ENCODE measurements at places on chromosomes 2 and 18.
A peak's percentile ranks its signal among the peaks of the same experiment; 100 is the strongest.

DNA sequence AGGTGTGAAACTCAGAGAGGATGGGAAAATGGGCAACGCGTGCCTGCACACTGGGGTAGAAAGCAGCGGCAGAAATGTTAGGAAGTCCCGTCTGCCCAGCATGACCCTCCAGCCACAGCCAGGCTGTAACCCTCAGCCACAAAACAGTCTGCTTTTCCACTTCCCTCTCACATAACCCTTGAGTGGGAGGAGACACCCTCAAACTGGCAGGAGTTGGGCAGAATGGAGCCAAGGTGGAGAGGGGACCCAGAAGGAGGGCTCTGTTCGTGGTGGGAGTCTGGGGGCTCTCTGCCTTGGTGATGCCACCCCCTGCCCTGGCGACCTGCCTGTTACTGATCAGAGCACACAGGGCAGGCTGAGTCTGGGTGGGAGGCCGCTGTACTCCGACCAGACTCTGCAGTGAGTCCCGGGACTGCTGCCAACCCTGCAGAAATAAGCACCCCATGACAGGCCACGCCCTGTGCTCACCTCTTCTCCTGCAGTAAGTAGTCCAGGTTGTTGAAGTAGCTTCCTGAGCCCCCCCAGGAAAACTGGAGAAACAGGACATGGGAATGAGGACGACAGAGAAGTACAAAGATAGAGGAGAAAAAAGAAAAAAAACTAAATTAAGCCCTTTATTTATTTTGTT lies 16.0 kb downstream of the FAM178B start:
- no peak for DNase-seq

DNA sequence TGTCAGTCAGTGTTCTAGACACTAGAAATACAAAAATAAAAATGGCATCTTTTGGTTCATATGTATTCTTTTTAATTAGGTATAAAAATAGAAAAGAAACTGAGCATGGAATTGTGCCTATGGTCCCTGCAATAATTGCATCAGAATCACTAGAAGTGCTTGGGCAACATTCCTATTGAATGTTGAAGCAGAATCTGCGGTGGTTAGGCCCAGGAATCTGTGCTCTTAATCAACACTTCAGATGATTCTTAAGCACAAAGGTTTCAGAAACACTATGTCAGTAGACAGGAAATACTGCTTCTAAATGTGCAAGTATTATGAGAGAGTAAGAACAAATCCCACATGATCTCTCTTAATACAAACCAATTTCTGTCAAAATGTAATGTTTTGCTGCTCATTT lies 20.3 kb upstream of the RBBP8 start:
- no peak for DNase-seq

- no peak for DNase-seq
Observed at GRCh38 chr2:17146358-17146757, 371.9 kb downstream of the RAD51AP2 start.

DNA sequence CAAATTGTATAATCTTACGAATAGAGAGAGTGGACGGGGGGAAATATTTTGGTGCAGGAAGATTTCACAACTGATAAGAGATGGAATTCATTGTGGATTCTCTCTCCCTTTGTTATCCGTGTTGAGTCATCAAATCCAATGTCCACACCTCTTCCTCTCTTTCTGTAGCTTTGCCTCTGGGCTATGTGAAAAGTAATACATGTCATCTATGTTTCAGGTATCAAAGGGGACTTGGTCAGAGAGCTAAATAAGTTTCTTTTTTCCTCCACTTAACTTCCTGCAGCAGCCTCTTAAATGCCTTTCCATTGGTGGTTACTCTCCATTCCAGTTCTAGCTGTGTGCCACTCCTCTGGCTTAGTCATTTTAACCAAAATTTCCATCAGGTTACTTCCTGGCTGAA lies 169.3 kb upstream of the NXPH2 start:
- no peak for DNase-seq

GRCh38 chr2:108345951-108346350 lies 31.8 kb upstream of the SULT1C4 start:
- no peak for DNase-seq

- no peak for DNase-seq
Observed at GRCh38 chr2:158502974-158503373, 46.2 kb downstream of the PKP4 start.

- DNase-seq: no peak
Observed at GRCh38 chr2:172863341-172863740, 127.7 kb downstream of the RAPGEF4 start.

- DNase-seq: no peak
Observed at GRCh38 chr18:3140986-3141639, 78.7 kb downstream of the MYOM1 start.

DNA sequence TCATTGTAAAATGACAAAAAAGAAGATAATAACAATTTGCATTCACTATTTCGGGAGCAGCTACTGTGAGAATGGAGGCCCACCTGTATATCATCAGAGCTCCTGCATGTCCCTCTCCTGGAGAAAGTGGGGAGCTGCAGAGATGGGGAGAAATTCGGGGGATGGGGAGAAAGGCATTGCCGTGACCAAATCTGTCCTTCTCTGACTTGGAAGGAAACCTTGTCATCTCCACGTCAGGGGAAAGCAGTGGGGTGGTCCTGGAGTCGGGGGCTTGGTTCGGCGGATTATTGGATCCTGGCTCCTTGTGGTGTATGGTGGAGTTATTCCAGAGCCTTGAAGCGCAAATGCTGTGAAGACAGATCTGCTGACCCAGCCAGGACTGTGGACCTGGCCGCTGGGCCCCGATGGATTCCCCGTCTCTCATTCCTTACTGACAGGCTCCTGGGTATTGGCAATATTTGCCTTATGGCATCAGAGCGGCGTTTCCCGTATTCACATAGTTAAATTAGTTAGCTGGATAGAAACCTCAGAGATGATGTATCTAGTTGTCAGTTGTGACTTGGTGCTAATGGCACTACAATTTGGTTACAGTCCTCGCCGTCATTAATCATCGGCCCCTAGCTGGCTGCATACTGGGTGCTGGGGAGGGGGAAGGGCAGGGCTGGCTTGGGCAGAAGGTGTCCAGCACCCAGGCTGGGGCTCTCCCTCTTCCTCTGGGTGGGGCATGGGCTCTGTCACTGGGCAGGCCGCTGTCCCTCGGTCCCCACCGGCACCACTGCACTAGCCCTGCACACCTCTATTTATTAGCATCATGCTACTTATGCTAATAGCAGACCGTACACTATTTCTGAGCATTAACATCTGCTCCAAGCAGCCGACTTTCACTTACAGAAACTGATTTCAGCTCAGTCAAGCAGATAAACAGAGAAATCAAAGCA lies 31.7 kb downstream of the CELF4 start:
- no peak for DNase-seq

DNA sequence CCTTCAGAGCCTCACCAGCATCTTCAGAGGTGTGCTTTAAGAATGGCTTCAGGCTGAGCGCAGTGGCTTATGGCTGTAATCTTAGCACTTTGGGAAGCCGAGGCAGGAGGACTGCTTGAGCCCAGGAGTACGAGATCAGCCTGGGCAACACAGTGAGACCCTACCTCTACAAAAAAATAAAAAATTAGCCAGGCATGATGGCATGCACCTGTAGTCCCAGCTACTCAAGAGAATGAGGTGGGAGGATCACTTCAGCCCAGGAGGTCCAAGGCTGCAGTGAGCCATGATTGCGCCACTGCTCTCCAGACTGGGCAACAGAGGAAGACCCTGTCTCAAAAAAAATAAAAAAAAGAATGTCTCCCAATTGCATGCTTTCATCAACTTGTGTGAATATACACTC lies 133.3 kb upstream of the ARL5A start:
- no peak for DNase-seq

GRCh38 chr2:165576409-165577154 lies 107.1 kb downstream of the CSRNP3 start:
- DNase-seq: no peak

DNA sequence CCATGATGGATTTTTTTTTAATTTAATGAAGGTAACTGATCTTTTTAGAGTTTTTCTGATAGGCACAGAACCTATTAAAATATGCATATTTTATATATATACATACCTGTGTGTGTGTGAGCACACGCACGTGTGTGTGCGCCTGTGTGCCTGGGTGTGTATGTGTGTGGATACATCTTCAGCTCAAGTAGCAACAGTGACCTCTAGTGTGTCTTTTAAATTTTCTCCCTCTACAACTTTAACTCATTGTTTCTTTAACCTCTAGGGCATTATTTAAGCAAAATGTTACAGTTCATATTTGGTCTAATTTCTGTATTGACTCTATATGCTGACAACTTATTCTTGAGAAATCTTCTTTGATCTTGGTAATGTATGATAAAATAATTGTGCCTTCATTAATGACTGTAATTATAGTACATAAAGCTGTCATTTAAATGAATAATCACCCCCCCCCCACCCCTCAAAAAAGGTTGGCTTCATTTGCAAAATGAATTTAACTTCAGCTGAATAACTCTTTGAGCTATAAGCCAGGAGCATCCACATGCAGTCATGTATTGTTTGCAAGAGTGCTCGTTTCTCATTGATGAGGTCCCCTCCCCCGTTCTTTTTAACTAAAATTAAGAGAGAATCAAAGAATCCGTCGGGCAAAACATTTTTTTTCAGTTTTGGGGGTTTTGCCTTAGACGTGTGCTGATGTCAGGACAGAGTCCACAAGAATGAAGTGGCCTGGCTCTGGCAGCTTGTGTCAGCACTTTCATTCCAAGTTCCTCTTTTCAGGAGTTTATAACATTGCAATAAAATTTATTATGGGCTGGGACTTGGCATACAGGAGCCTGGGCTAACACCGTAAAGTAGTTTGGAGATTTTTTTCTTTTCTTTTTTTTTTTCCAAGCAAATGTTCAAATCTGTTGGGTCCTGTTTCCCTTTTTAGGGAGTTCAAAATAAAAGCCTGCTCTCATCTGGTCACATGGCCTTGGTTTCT lies 80.0 kb downstream of the ETAA1 start:
- DNase-seq: peak; percentile 63

- DNase-seq: no peak
Observed at GRCh38 chr2:159227467-159227866, 59.0 kb downstream of the WDSUB1 start.

DNA sequence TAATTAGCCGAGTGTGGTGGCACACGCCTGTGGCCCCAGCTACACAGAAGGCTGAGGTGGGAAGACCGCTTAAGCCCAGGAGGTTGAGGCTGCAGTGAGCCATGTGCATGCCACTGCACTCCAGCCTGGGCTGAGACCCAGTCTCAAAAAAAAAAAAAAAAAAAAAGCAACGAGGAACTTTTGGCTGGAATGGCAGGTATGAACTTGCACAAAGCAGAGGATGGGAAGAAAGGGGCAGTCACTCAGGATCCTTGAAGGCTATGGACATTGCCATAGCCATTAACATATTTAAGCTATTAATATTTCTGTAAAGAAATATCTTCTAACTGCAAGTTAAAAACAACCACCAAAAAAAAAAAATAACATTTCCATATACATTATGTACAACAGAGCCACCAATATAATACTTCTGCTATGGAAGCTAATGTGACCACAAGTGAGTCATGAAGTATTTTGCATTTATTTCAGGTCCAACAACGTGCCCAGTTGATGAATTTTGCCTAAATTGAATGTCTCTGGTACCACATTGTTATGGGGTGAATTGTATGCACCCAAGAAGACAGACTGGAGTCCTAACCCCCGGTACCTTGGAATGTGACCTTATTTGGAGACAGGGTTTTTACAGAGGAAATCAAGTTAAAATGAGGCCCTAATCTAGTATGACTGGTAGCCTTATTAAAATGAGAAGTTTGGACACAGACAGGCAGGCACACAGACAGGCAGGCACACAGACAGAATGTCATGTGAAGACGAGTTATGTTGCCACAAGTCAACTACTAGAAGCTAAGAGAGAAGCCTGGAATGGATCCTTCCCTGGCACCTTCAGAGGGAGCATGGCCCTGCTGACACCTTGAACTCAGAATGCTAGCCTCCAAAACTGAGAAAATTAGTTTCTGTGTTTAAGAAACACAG lies 102.8 kb downstream of the RBMS1 start:
- DNase-seq: no peak

DNA sequence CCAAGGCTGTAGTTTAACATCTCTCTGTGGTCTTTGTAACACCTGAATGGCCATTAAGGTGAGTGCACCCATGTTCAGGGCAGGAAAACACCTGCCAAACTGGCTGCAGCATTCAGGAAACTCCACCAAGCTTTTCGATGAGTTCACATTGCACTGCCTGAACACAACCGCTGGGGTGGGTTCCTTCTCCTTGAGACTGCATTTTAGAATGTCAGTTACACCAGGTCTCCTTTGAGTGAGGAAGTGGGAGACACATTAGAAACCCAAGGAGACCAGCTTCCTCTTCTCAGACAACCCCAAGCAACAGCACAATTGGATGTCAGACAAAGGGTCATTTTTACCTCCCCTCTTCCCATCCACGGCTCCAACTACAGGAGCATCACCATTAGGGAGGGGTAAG lies 35.2 kb downstream of the CYRIA start:
- no peak for DNase-seq
